Fibroblast of skin of left quadriceps (primary cell): ENCODE measurements at places on chromosomes 2 and 18.

GRCh38 chr18:23635283-23636070 is 27.2 kb downstream of the ANKRD29 start:
- no peak for DNase-seq

- DNase-seq = no peak
Measured at GRCh38 chr2:122266636-122267035, 511.2 kb downstream of the TSN start.

DNA sequence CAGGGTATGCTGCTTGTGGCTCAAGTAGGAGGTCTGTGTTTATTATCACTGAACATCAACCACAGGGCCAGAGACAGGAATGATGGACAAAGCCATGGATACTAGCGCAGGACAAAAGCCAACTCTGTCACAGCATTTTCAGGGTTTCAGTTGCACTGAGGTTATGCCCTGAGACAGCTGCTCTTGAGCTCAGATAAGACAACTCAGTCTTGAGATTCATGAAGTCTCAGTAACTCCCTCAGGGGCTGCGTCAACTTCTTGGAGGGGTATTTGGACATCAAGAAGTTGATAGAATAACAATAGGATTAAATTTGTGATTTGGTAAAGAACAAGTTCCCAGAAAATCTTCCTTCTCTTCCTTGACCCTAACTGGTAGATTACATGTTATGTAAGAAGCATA is 287.0 kb upstream of the SLC14A2 start:
- DNase-seq = no peak

DNA sequence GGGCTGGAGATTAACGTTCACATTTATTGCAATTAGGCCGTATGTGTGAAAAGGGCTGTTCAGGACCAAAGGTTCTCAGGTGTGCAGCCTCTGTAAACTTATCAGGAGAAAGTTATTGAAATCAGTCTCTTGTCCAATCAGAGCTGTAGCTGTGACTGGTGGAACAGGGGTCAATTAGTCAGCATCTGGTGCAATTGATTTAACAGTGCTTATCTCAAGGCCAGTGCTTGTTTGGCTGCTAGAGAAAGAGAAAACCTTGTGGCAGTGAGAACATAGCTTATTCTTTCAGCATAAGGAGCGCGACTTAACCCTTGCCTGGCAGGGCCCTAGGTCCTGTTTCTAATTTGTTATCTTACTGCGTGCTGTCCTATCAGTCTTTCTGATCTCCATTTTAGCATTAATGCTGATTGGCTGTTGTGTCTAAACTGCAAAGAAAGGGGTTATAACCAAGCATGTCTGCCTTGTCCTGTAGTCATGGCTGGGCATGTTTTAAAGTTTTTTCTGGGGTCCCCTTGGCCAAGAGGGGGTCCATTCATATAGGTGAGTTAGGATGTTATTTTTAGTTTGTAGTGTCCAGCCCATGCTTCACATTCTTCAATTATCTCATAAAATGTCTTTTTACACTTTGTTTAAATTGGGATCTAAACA is 66.4 kb downstream of the CYB5A start:
- DNase-seq = no peak

DNA sequence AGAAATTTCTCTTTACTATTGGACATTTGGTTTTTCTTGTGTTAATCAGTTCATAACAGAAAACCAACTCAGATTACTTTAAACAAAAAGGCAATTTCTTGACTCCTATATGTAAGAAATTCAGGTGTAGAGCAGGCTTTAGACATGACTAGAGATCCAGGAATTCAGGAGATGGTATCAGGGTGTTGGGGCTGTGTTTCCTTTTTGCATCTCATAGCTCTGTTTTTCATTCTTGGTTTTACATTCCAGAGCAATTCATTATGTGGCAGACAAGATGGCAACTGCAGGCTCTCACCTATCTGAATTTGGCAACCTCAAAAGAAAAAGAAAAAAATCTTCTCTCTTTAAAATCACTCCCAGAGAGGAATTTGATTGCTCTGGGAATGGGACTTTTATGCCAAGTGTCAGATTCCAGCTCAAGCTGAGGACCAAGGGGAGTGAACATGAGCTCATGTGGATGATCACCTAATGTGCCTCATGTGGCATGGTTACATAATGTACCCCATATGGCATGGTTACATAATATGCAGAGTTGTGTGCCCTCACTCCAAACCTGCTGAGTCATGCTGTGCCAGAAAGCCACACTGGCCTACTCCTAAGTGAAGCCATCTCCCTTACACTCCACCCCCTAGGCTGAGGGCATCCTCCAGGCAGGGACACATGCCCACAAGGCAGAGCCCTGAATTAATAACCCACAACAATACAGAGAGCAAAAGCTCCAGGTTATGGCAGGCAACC is 282.7 kb downstream of the MBD2 start:
- DNase-seq = no peak

DNA sequence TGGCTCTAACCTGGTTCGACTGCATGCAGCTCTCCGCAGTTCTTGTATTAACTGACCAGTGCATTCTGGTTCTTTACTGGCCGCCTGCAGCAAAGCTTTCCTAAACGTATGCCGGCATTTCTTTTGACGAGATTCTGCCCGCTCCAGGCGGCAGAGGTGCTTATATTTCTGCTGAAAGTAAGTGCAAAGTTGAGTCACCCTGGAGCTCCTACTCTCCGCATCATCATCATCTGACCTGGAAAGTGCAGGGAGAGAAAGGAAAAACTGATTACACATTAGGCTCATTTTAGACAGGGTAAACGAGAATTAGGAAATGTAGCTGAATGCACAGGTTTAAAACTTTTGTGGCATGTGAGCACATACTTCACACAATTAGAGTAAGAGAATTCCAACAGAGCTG is 57.9 kb downstream of the INO80D start:
- no peak for DNase-seq

DNA sequence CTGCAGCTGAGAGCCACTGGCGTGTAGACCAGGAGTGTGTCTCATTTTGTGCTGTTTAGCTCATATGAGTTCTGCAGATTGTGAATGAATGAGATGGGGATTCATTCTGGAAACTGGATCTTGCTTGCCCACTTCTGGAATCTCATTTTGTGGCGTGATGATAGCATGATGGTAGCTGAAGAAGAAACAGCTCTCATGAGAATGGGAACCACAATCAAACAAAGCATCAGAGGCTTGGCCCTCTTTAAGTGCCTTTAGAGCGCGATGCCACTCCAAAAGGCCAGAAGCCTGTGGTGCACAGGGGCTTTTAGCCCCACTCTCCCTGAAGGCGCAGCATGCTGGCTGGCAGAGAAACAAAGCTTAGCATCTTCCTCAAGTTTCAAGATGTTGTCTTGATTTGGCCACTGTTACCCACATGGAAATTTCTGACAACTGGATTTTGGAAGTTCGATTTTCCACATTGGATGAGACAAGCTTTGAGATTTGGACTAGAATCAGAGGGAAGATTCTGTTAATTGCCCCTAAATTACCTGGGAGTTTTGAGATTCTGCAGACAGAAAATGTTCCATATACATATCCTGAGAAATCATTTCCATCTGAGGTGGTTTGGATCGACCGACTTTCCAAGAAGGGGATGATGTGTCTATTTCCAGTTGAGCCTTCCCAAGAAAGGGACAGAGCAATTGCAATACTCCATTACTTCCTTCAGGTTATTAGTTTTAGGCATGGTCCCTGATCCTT is 234.5 kb downstream of the VAPA start:
- DNase-seq = no peak

- no peak for DNase-seq
Measured at GRCh38 chr2:70716131-70716743, 51.8 kb downstream of the ADD2 start.

- DNase-seq = no peak
Measured at GRCh38 chr18:40469851-40470250, 1485.2 kb upstream of the PIK3C3 start.

GRCh38 chr2:195535911-195536522 is 121.0 kb upstream of the SLC39A10 start:
- no peak for DNase-seq

DNA sequence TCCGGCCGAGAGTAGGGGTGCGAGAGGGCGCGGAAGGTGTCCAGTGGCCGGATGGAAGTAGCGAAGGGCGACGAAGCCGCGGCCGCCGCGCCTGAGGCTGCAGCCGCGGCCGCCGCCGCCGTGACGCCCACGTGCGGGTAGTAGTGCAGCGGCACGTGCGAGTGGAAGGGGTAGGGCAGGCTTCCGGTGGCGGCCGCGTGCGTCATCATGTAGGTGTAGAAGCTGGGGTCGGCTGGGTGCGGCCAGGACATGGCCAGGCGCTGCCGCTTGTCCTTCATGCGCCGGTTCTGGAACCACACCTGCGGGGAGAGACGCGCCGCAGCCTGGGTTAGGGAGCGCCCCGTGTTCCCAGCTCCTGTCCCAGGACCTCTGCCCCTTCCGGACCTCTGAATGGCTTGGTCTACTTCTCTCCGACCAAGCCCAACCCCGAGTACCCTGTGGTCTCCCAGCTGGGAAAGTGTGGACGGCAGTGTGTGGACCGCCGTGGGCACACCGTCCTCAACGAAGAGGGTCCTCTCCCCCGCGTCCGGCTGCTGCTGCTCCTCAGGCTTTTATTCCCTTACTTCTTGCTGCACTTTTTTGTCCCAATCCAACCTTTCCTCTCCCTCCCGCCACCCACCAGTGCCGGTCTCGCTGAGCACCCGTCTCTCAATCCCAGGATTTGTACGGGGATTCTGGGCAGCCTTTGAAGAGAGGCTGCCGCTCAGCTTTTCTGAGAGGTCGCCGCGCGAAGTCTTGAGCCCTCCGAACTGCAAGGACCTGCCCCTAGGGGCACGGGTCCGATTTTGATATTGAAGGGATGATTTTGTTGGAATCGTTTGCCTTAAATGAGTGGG is 3.0 kb downstream of the EVX2 start:
- no peak for DNase-seq

DNA sequence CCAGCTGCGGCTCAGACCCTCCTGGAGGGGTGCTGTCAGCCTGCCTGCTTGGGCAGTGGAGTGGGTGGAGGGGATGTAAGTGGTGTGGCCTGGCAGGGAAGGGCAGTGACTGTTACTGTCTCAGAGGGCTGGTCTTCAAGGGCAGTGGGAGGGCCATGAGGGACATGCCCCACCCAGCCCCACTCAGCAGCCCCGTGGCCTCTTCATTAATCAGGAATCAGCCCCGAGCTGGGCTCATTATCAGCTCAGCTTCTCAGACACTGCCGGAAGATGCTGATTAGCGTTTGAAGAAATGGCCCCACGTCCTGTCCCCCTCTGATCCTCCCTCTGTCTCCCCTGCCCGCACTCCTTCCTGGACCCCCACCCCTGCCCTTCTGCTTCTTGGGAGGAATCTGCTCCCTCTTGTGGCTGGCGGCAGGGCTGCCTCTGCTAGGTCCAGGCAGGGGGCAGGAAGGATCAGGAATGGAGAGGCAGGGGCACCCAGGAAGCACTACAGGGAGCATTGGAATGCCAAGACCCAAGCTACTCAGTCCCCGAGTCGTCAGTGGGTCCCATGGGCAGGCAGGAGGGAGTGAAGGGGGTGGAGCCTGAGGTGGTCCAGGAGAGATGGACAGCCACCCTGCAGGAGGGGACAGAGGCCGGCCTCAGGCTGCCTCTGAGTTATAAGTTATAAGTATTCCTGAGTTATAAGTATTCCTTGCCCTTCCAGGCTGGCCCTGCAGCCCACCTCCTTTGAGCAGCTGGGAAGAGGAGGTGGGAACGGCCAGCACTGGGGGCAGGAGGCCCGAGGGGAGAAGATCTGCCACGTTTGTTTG is 7.0 kb downstream of the ASIC4 start:
- DNase-seq = no peak

- DNase-seq = no peak
Measured at GRCh38 chr18:22167471-22168241, 1.7 kb upstream of the GATA6 start.

DNA sequence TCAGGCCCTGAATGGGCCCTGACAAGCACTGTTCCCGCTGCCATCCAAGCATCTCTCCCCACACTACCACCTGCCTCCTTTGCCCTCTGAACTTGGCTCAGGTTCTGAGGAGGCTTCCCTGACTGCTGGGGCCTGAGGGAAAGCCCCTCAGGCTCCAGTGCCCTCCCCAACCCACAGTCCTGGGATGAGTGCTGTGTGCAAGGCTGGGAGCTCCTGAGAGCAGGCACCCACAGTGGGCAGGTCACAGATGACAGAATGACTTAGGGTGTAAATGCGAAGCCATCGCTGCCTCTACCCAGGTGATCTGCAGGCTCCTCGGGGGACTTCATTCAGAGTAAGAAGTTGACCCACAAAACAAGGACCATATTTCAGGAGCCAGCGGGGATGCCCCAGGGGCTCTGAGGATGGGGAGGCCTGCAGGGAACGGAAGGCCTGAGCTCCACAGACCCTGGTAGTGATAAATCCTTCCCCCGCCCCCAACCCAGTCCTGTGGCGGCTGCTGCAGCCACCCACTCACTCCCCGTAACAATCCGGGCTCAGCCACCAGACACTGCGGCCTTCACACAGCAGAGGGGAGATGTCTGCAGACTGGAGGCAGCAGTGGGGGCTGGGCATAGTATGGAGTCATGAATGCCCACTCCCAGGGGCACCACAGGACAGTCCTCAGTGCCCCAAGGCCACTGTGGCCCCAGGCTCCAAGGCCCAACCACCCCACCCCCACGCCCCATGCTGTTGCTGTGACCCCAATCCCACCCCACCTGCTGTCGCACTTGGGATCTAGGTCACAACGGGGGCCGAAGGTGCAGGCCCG is 8.9 kb downstream of the BIN1 start:
- DNase-seq = no peak

DNA sequence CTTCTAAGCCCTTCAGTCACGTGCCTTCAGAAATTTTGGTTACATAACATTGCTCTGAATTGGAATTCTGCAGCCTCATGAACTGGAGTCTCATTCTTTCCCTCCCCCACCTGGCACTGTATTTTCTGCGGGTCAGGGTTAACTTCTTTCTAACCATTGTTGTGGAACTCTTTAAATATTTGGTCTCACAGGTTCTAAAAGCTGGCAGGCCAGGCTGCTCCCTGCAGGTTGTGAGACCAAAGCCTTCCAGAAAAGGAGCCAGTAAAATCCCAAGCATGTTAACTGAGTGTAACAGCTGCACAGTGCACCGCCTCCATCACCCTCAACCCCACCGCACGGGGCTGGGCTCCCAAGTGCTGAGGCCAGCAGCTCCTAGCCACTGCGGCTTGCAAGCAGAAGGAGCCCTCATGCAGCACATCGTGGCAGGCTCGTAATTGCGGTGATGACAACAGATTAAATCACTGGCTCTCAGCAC is 174.1 kb upstream of the ALPP start:
- DNase-seq = peak; percentile 2

DNA sequence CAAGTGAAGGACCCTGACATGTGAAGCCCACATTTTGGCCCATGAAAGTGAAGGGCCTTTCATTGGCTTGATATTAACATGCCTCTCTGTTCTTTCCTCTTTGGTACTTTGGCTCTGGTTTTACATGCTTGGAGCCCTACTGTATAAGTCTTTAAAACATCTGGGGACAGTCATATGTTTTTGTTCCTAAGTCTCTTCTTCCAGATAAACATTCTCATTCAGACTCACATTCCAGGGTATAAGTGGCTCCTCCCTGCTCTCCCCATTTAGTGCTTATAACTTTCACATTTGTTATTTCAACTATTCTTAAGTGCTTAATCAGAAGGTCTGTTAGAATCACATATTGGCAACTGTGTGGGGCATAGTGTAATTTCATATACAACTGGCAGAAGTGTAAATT is 1932.2 kb upstream of the CELF4 start:
- DNase-seq = no peak

GRCh38 chr2:232658217-232658785 is 24.9 kb downstream of the EFHD1 start:
- no peak for DNase-seq
